ENCODE measurements at places on chromosomes 12 and 14. TPM values are rescaled to one million over a fixed set of nuclear protein-coding genes. Genes with fewer than 3 reads are reported as not detected.

Gene VRTN
- total RNA-seq, result 0.03 TPM

Gene WDHD1
- total RNA-seq, result 6.3 TPM

Gene GALNT16
- total RNA-seq, result not detected

Gene RHEBL1
- total RNA-seq, result 4.3 TPM

Gene BEGAIN
- total RNA-seq, result not detected

Gene AREL1
- 8.7 TPM for total RNA-seq

Gene SIX1
- total RNA-seq, result 22.9 TPM

Gene FAM186B
- total RNA-seq, result 0.64 TPM

DNA sequence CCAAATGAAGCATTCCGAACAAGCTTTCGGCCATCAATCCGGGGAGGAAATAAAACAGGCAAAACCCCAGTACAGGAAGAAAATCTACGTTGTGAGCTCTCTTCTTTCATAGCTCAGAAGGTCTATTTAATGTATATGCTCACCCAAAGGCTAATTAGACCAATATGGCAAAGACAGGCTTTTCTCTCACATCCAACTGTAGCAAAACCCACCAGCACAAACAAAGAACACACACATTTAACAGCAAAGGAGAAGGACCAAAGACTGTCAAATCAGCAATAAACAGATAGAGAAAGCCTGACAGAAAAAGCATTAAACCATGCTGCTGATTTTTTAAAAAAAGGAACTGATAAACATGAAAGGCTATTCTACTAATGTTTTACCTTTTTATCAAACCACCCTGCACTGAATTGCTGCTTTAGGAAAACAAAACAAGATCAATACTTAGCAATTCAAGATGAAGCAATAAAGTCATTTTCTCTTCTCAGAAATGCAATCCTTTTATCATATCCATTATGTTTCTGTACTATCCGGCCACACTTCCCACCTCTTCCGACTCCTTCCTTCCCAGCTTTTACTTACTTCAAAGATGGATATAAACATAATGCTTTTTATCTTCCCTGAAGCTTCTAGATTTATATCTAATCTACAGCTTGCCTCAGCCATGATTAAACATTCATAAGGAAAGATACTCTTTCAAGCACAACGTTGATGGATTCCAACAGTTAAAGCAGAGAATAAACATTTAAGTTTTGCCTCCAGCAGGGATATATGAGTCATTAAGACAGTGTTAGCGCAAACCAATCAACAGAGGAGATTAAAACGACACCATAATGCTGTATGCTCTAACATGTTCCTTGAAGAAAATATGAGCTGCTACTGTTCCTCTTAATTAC is 74.6 kb upstream of the BBS10 start:
- DNase-seq, result no peak

GRCh38 chr12:108629151-108629550 is 4.5 kb downstream of the SELPLG start:
- DNase-seq, result no peak

- no peak for DNase-seq
Measured at GRCh38 chr14:52786887-52787286, 4.5 kb downstream of the GNPNAT1 start.

DNA sequence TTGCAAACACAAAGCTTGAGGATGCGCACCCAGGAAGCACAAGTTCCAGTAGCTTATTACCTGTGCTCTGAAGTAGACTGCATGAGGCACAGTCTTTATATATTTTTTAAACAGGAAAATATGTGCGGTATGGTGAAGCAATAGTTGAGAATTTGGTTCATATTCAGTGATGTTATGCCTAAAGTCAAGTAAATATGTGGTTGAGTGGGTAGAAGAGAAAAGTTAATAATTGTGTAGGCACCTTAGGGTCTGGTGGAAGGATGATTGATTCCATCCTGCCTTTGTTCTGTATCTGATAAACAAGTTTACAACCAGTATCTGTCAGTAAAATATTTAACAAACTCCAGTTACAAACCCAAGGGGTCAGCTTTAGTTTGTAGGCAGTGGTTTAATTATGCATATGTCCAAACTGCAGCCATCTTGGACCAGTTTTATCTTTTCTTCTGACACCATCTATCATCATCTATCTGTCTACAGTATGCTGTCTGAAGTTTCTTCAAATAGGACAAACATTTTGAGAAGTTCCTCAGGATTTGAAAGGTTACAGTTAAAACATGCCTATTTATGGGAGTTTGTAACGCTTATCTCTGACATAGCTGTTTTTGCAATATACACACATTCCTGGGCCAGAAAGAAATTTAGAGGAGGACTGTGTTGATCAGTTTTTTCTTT is 10.8 kb downstream of the SINHCAF start:
- DNase-seq, result no peak

- DNase-seq, result no peak
Measured at GRCh38 chr12:105485321-105485910, 154.9 kb downstream of the C12orf75 start.
